Retinal pigment epithelial cell (primary cell): ENCODE measurements at places on chromosomes 7 and 10.

- DNase-seq = no peak
These were observed 15.9 kb downstream of the ADCY1 start for GRCh38 chr7:45589915-45590678.

GRCh38 chr7:83704564-83704963 lies 55.6 kb upstream of the SEMA3E start:
- no peak for DNase-seq

GRCh38 chr10:73979809-73980433 lies 18.0 kb upstream of the VCL start:
- DNase-seq = no peak

GRCh38 chr7:105339404-105340323 lies 49.1 kb downstream of the SRPK2 start:
- no peak for DNase-seq

GRCh38 chr10:118500477-118501104 lies 94.9 kb downstream of the PRLHR start:
- no peak for DNase-seq

- DNase-seq = no peak
These were observed 46.1 kb upstream of the MTPN start for GRCh38 chr7:136023134-136023869.

GRCh38 chr7:29319719-29320521 lies 125.3 kb downstream of the CHN2 start:
- no peak for DNase-seq

DNA sequence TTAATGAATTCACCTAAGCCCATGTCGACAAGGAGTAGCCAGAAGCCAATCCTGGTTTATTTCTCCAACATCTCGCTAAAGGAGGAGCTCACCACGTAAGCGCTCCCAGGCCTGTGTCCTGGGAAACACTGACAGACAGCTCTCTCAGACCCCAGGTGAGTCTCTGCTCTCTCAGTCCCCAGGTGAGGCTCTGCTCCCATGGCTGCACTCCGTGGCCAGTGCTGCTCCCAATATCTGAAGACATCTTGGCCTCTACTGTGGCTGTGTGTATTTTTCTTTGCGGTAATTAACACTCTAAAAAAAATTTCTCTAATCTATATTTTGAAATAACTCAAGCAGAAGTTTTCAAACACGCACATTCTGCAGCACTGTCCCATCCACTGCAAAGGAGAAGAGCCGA lies 564.5 kb downstream of the PTPRN2 start:
- DNase-seq = no peak

- DNase-seq = no peak
These were observed 219.3 kb upstream of the PRSS58 start for GRCh38 chr7:142477079-142477651.

- DNase-seq = peak; percentile 54
These were observed 322.4 kb downstream of the HGF start for GRCh38 chr7:81447351-81447952.
